ENCODE measurements at places on chromosomes 11 and 22. TPM values are rescaled to one million over a fixed set of nuclear protein-coding genes. Genes with fewer than 3 reads are reported as not detected.

The SNX32 gene
- 2.6 TPM for polyA plus RNA-seq

The PLAAT5 gene
- 0.50 TPM for polyA plus RNA-seq

The GPR152 gene
- not detected for polyA plus RNA-seq

The SCGB2A2 gene
- not detected for polyA plus RNA-seq

The BLID gene
- not detected for polyA plus RNA-seq

The KMT5B gene
- polyA plus RNA-seq = 93.1 TPM

The SLC22A9 gene
- polyA plus RNA-seq = not detected

The ADAMTS15 gene
- 54.1 TPM for polyA plus RNA-seq

The GGTLC3 gene
- 0.18 TPM for polyA plus RNA-seq

The PHF21B gene
- 6.6 TPM for polyA plus RNA-seq

The PRR33 gene
- polyA plus RNA-seq = 0.08 TPM

The SLC25A45 gene
- 7.2 TPM for polyA plus RNA-seq

The MYEOV gene
- polyA plus RNA-seq = 5.0 TPM

The CCDC15 gene
- polyA plus RNA-seq = 5.6 TPM

The HPX gene
- 4.8 TPM for polyA plus RNA-seq

The KCNJ11 gene
- 2.6 TPM for polyA plus RNA-seq

The LRRC32 gene
- 48.8 TPM for polyA plus RNA-seq

The C11orf16 gene
- polyA plus RNA-seq = 0.96 TPM

The PIM3 gene
- 12.3 TPM for polyA plus RNA-seq

The OR52N5 gene
- not detected for polyA plus RNA-seq

The AASDHPPT gene
- 92.5 TPM for polyA plus RNA-seq

The BCR gene
- polyA plus RNA-seq = 54.6 TPM

The POLR2F gene
- polyA plus RNA-seq = 61.8 TPM

The TBRG1 gene
- polyA plus RNA-seq = 38.8 TPM

The MMP13 gene
- not detected for polyA plus RNA-seq

The CCDC116 gene
- 0.58 TPM for polyA plus RNA-seq

The CHRNA10 gene
- 2.9 TPM for polyA plus RNA-seq

The LRRC10B gene
- 0.63 TPM for polyA plus RNA-seq

The RFPL2 gene
- polyA plus RNA-seq = 0.73 TPM

The TRIM49 gene
- not detected for polyA plus RNA-seq

The MPZL2 gene
- polyA plus RNA-seq = 28.3 TPM

The WNT11 gene
- 10.3 TPM for polyA plus RNA-seq

The MADD gene
- polyA plus RNA-seq = 53.9 TPM

The OR52M1 gene
- polyA plus RNA-seq = not detected

The ELF5 gene
- 78.7 TPM for polyA plus RNA-seq

The HMOX1 gene
- 50.6 TPM for polyA plus RNA-seq

The OR2D2 gene
- polyA plus RNA-seq = not detected

The FIBIN gene
- 17.9 TPM for polyA plus RNA-seq

The MS4A1 gene
- 0.12 TPM for polyA plus RNA-seq

The FOLR1 gene
- polyA plus RNA-seq = 50.8 TPM

The NXPE2 gene
- 0.42 TPM for polyA plus RNA-seq

The OR52N4 gene
- not detected for polyA plus RNA-seq

The SAA2 gene
- polyA plus RNA-seq = not detected
